ENCODE measurements at places on chromosomes 5 and 9.

DNA sequence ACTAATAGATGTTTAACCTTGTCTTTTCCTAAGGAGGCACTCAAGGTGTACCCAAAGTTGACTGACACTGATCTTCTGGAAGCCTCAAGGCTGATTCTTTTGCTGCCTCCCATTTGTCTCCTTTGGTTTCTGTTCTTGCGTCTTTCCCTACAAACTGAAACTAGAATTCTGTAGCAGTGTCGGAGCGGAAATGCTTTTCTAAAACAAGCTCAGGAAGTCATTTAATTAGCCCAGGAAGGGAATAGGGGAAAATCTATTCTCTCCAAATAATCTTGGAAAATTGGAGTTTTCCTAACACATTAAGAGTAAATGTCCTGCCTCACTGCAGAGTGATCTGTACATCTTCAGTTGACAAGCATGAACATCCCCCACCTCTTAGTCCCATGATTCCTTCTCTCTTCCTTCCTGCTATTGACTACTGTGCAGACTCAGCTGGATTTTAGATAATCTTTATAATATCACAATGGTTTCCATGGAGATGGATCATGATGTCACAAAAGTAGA lies 182.7 kb downstream of the NR3C1 start:
- DNase-seq = no peak

- peak; percentile 69 for DNase-seq
Observed at GRCh38 chr5:151093476-151093889, 12.6 kb upstream of the TNIP1 start.

GRCh38 chr9:132365986-132366385 lies 11.2 kb upstream of the SETX start:
- peak; percentile 43 for DNase-seq

- DNase-seq = peak; percentile 85
Observed at GRCh38 chr5:88833371-88834130, 49.4 kb downstream of the MEF2C start.

GRCh38 chr5:132052520-132052919 lies 7.9 kb upstream of the IL3 start:
- no peak for DNase-seq

- no peak for DNase-seq
Observed at GRCh38 chr5:104942735-104943134, 1380.1 kb upstream of the NUDT12 start.

DNA sequence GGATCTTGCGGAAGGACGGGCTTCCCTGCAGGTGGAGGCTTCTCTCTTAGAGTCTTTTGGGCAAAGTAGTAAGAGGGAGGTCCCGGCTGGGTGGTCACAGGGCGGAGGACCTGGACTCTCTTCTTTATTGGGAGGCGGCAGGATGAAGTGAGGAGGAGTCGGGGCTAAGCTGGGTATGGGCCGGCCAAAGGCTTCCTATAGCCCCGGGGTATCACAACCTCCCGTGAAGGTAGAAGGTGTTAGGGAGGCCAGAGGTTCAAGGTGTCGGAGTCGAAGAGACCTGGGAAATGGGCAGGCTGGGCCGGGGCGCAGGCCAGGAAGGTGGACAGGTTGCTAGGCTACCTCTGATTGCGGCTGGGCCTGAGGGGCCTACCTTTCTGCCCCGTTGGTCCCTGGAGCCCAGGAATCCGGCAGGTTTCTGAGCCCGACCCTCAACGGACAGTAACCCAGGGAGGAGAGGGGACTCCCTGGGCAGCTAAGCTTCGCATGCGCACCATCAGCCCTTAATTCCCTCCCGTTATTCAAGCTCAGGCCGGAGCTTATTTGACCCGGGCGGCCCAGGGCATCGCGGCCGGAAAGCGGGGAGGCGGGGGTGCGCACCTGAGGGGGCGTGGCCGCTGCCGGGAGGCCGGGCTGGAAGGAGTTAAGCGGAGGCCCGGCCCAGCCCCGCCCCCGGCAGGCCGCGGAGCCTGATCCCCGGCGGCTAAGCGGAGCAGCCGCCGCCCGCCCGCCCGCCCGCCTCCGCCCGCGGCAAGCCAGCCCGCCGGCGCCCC lies at the start of gene TESK1:
Gene TESK1, plus strand, starts transcription at position 685 of the 773 bp plus-strand sequence. CDS start 358 bp downstream, outside the sequence.
- DNase-seq = peak; percentile 80

DNA sequence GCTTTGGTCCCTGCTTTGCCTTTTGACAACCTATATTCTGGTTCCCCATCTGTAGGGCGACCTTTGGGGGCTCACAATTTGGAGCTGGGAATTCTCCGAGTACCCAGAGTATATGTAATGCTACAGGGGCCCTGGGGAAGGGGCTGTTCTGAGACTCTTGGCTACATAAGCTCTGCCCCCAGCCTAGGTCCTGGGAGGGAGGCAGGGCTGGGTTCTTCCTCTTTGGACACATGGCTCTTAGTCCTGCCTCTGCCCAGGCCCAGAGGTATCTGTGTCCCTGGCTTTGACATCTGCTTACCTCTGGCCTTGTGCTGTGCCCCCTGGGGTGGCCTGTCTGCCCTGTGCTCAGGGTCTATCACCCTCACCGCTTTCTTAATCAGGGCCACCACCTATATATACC lies 181.6 kb downstream of the CACNA1B start:
- DNase-seq = no peak

DNA sequence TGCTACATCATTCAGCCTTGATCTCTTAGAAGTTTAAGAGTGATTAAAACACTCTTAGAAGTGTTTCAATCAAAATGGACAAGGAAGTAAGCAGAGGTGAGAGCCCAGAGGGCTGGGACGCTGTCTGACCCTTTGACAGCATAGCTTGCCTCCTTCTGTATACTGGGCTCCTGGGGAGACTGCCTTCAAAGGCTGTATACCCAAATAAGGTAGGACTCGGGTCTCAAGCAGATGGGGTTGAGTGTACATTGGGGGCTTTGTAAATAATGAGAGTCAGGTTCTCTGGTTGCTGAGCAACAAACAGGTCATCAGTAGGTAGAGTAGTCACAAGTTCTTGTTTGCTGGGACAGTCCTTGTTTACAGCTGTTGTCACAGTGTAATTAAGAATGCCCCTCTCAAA lies 97.1 kb downstream of the PJA2 start:
- DNase-seq = no peak

- no peak for DNase-seq
Observed at GRCh38 chr5:131482617-131483016, 152.4 kb downstream of the RAPGEF6 start.

- DNase-seq = no peak
Observed at GRCh38 chr9:37880916-37881479, 22.9 kb downstream of the SLC25A51 start.

DNA sequence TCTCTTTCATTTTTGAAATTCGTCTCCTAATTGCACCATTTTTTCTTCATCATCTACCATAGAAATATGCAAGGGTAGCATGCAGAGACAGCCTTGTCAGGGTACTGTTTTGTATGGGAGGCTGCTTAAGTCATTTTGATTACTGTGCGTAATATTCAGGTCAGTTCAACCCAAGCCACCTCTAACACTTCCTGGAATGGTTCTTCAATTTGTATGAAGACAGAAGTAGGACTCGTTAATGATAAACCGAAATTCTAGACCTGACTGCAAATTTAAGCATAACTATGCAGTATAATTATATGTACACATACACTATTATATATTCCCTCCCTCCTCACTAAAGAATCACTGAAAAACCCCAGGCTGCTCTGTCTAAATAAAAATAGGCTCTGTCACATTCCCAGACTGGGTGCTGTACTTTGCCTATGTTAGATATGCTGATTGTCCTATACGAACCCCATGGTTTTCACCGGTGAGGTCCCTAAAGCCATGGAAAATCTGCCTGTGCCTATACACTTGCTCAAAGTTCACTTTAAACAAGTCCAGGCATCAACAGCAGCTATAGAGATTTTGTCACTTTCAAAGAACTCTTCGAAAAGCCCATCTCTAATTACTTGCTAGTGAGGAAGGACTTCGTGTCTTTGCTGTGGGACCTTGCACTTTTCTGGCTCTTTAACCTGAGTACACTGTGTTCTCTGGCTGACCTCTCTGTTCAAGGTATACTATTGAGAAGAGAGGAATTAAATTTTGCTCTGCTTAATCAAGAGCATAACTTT lies 352.1 kb upstream of the CD180 start:
- DNase-seq = no peak

DNA sequence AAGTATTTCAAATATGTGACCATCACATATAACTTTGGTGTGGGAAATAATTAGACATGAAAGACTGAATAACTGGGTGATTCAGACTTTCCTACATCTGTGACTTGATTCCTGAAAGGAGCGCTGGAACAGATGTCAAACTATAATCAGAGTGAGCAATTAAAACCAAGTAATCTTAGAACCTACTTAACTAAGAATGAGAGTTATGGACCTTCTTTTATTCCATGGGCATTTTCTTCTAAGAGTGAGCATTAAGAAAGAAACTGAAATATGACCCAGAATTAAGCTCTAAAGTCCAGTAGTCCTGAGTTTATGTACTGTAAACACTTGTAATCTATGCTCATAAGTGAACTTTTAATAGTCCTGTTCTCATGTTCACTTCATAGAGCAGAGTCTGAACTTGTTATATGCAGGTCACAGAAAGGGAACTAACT lies 68.4 kb downstream of the PAM start:
- DNase-seq = no peak

DNA sequence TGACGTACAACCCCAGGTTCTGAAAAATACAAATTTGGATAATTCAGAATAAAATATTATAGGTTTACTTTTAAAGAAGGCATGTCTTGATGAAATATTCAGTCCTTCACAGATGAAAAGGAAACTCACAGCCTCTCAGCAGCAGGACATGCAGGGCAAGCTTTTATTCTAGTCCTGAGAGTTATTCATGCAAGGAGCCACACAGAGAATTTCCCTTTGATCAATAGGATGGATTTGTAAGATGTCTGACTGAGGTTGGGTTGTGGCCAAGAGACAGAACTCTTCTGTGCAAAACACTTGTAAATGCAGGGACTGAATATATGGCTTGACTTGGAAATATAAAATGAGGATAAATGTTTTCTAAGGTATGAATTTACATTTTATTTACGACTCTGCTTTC lies 48.8 kb upstream of the TBCA start:
- no peak for DNase-seq

DNA sequence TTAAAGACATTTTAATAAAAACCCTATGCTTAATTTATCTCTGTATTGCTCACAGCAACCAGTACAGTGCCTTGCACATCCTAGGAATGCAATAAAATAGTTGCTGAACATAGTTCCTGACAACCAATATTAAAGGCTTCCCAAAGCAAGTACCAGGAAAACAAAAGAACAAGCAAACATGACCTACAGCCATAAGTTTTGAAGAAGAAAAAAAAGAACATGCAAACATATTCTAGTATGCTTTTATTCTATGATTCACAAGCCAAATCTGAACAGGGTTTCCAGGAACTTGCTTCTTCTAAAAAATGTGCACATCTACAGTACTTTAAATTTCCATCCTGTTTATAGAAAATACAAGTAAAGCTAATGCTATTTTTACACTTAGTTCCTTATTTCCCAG lies 4.5 kb downstream of the CEMIP2 start:
- no peak for DNase-seq

- DNase-seq = no peak
Observed at GRCh38 chr9:107294756-107295155, 11.7 kb downstream of the RAD23B start.

- no peak for DNase-seq
Observed at GRCh38 chr9:76686756-76687155, 77.5 kb upstream of the PCA3 start.

- peak; percentile 89 for DNase-seq
Observed at GRCh38 chr5:154189819-154190594, 526 bp upstream of the GALNT10 start.

GRCh38 chr9:125421166-125421565 lies 159.5 kb downstream of the GAPVD1 start:
- DNase-seq = no peak

DNA sequence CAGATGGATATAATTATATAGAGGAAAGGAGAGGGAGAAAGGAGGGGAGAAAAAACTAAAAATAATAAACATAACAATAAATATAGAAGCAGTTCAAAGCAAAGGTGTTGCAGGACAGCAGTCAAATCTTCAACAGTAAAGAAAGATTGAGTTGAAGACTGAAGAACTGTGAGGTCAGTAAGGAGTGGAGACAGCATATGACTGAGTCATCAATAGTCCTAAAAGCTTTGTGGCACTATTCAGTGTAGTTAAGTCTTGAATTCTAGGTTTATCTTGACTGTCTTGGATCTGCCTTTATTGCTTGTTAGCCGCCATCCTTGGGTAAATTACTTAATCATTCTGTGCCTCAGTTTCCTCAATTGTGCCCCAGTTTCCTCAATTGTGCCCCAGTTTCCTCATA lies 137.0 kb downstream of the MRPS30 start:
- DNase-seq = no peak

- DNase-seq = no peak
Observed at GRCh38 chr5:176614805-176615478, 5.0 kb upstream of the GPRIN1 start.

DNA sequence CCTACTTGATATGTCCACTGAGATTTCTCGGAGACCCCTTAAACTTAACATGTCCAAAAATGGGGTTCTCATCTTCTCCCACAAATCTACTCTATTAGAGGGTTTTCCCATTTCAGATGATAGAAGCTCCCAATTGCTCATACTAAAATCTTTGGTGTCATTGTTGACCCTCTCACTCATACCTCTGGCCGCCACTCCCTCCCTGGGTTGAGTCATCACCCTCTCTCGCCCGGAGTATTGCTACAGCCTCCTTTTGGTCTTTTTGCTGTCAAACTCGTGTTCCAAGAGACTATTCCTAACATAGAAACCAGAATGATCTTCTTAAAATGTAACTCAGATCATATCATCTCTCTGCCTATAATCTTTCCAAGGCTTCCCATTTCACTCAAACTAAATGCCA lies 91.0 kb upstream of the GNAQ start:
- DNase-seq = no peak

- no peak for DNase-seq
Observed at GRCh38 chr9:12826924-12827565, 52.2 kb downstream of the LURAP1L start.

- no peak for DNase-seq
Observed at GRCh38 chr5:2607598-2607997, 143.9 kb downstream of the IRX2 start.

DNA sequence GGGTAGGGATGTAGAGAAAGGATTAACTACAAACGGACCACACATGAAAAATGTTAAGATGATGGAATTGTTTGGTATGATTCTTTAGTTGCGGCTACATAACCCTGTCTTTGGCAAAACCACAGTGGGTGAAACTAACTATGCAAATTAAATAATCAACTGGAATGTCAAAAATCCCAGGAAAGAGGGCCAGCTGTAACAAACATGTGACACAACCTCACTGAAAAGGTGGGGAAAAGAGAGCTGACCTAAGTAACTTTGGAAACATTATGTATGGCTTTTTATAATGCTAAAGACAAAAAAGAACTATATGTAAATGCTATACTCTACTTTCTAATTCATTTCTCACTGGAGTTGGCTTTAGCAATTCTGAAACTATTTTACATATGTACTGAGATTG lies 252.0 kb downstream of the MRPS30 start:
- DNase-seq = no peak
